ENCODE measurements at places on chromosomes 2 and 18. TPM values are rescaled to one million over a fixed set of nuclear protein-coding genes. Genes with fewer than 3 reads are reported as not detected.

CLEC4F gene
- not detected for total RNA-seq

KCNG3 gene
- not detected for total RNA-seq

B3GNT7 gene
- total RNA-seq, result 0.64 TPM

GRCh38 chr2:58796239-58796910 lies 555.2 kb upstream of the FANCL start:
- DNase-seq, result no peak

- no peak for DNase-seq
Observed at GRCh38 chr2:216495656-216496055, 3.0 kb upstream of the RPL37A start.

- DNase-seq, result no peak
Observed at GRCh38 chr2:85730686-85731230, 23.0 kb upstream of the ATOH8 start.

- DNase-seq, result no peak
Observed at GRCh38 chr2:43039376-43040080, 186.9 kb downstream of the ZFP36L2 start.

- DNase-seq, result no peak
Observed at GRCh38 chr2:2015646-2016045, 271.3 kb upstream of the PXDN start.
